ENCODE measurements at places on chromosomes 5 and 9.

GRCh38 chr5:74262544-74263207, 377.9 kb downstream of the ENC1 start:
- DNase-seq: no peak

GRCh38 chr9:87016681-87017080, 69.4 kb upstream of the GAS1 start:
- DNase-seq: no peak

DNA sequence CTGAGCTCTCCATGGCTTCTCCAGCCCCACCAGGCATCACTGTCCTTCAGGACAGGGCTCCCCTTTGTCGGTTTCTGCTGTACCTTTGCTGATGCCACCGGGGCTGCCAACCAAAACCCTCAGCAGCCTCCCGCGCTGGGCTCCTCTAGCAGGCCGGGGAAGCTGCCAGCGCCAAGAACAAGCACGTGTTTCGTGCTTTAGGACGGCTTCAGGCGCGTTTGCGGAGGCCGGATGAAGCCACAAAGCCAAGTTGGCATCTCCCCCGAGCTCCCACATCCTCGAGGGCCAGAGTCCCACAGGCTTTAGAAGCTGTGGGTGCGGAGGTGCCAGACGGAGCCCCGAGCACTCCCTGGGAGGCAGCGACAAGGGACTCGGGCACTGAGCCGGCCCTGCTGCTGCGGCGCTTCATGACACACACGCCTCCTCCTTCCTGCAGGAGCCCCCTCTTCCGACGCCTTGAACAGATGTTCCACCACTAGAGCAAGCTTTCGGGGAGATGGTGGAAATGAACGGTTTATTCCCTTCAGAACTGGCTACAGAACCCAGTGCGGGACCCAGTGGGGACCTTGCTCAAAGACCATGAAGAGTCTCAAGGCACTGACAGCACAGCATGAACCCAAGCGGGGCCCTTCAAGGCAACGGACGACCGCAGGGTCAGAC, 36.7 kb downstream of the SARDH start:
- no peak for DNase-seq

GRCh38 chr5:82586661-82587310, 308.6 kb upstream of the RPS23 start:
- DNase-seq: no peak

DNA sequence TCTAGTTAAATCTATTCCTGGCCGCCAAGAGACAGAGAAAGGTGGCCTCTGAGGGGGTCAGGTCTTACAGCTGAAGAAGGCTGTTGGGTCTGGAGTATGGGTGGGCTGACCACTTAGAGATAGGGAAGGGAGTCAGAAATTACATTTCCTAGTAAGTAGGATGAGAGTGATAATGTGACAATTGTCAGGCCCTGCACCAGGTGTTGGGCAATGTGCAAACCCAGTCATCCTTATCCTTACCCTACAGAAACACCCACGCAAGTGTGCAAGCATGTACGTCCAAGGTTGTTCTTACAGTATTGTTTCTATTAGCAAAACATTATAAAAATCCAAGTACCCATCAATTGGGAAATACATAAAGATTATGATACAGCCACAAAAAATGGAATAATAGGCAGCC, 9.5 kb downstream of the SPAAR start:
- DNase-seq: no peak

DNA sequence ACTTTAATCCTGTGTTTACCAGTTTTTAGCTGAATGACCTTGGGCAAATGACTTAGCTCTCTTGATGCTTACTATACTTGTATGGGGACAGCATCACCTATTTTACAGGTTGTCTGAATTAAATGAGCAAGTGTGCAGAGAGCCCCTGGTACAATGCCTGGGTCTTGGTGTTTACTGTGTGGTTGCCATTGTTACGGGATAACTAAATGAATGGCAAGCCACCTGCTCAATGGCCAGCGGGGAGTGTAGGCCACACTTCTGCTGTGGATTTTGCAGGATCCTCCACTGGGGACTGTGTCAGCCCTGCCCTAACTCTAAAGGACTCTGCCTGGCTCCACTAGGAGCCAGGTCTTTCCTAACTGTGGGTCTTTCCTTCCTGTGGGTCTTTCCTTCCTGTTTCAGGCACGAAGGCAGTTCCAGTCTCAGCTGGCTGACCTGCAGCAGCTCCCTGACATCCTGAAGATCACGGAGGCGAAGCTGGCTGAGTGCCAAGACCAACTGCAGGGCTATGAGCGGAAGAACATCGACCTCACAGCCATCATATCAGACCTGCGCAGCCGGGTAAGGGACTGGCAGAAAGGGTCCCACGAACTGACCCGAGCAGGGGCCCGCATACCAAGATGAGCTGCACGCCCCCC, 10.3 kb upstream of the GLE1 start:
- DNase-seq: no peak
